ENCODE measurements at places on chromosomes 1 and 21.

GRCh38 chr1:156600733-156601121 lies 552 bp downstream of the GPATCH4 start:
- DNase-seq = peak; percentile 37

DNA sequence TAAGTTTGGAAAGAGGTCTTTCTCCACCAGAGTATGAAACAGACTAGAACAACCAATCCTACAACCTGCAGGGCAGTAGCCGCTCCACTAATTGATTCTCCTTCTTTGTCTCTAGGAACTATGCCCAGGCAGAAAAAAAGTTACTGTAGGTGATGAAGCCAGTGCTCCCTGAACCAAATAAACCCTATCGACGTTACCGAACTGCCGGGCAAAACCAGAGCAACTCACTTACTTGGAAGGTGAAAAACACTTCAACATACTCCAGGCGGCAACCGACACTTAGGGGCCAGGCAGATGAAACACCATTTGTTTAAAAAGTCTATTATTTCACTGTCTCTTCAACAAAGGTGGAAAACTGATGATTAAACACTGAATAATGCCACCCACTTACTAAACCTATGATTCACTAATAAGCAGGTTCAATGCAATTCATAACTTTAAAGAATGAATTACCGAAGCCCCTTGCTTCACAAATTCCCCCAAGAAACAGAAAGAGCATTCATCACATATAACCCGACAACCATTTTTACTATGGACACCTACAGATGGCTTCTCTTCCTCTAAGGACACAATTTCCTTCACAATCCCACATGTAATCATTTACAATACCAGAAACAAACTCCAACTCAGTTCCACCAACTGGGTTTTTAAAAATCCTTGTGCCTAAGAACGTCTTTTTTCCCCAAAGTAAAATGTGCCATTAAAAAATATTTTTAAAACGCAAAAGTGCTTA lies 1.6 kb downstream of the NRIP1 start:
- no peak for DNase-seq

- DNase-seq = no peak
Observed at GRCh38 chr21:41431788-41432548, 5.9 kb downstream of the MX1 start.

- no peak for DNase-seq
Observed at GRCh38 chr1:179781962-179782361, 38.9 kb downstream of the FAM163A start.

DNA sequence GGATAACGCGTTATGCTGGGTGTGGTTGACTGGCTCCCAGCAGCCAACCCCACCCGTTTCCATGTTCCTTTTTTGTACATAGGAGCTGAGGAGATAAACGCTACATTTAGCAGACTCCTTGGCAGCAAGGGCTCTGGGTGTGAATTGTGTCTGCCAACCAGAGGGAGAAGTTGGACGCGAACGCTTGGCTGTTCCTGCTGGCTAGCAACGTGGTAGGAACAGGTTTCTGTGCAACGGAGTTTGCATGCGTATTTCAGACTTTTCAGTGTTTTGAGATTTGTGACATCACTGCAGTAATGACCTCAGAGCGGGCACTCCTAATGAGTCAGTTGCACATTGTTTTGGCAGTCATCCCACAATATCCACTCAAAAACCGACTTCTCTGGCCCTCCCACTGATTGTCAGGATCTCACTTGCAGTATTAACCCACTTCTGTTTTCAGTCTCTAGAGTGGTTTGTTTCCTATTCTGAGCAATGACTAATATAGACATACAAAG lies 98.7 kb upstream of the RGS1 start:
- no peak for DNase-seq

DNA sequence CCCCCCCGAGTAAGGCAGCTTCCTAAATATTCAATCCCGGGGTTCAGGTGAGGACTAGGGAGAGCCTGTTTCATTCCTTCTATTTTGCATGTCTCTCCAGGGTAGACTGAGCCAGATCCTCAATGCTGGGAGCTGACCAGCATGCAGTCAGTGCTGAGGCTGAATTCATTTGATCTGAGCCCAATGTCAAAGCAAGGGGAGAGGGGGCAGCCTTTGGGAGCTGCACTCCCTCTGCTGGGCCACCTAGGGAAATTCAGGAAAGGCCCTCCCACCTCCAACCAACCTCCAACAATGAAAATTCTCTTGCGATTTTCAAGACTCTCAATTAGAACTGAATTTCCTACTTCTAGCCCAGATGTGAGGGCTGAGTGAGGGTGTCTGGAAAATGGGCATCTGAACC lies 371.2 kb downstream of the NPHP4 start:
- DNase-seq = peak; percentile 48

DNA sequence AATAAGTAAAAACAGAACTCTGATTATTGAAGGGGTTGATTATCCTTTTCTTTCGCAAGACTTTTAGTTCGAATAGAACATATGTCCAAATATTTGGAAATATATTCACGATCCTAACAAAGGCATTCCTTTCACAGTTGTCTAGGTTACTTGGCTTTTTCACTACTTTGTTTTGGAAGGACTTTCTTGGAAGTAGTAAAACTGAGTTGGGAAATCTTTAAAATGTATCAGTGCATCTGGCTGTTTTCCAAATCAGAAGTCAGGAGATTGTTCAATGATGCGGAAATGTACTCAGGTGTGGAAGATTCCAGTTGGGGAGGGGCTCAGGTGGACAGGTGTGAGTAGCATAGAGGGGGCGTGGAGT lies 67.1 kb downstream of the SH3BGR start:
- DNase-seq = no peak

DNA sequence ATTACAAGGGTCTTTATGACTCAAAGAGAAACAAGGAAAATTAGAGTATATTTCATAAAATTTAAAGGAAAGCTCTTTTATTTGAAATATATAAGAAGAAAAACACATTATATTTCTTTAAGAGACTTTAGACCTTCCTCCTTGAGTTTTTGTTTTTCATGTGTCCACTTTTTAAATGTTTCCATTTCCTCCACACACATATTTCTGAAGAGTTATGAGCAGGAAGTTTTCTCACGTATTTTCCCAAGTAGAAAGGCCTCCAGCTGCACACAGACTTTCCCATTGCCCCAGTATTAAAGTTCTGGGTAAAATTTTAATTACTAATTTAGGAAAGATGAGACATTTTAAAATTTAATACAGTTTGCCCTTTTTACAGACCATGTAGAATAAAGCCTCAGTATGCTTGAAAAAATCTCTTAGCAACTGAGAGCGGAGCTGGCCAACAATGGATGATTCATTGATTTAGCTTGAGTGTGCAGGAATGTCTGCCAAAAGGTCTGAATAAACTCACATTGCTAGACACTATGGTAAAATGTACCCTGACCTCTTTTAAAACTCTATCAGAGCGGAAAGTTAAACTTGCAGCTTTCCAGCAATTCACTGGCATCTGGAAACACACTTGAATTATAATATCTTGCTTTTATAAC lies 57.9 kb downstream of the DDAH1 start:
- DNase-seq = no peak

DNA sequence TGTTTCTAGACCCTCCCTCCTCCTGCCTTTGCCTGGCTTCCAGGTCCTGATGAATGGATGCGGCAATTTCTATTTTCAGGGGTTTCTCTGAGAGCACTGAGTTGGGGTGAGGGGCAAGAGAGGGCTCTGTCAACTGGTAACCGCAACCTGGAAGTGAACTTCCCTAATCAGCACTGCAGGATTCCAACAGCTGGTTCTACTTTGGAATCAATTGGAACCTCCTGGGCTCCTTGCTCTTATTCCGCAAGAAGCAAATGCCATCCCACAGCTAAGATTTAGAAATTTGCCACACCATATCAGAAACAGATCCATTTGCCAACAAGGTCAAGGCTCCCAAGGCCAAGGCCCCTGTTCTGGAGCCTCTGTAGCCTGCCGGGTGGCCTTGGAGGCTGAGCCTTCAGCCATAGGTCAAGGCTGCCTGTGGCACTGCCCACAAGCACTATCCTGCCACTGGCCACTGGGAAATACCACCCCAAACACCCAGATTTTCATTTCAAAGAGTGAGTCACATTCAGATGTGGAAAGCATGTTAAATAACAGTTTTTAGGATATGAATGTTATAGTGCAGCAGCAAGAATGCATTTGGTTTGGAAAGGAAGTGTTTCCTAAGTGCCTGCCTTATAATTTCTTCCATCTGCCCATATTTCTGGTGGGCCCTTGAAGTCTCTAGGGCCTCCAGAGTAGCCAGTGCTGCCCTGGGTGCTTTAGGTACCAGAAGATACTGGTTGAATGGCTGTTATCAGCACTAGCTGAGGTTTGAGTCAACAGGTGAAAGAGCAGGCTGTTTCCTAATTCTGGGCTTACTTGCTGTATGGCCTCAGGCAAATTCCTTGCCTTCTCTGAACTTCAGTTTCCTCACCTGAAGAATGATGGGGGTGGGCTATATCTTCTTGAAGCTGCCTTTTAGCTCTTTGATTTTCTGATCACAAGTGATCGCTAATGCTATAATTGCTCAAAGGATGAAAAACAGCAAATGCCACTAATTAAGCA lies 56.3 kb upstream of the JUN start:
- DNase-seq = no peak

DNA sequence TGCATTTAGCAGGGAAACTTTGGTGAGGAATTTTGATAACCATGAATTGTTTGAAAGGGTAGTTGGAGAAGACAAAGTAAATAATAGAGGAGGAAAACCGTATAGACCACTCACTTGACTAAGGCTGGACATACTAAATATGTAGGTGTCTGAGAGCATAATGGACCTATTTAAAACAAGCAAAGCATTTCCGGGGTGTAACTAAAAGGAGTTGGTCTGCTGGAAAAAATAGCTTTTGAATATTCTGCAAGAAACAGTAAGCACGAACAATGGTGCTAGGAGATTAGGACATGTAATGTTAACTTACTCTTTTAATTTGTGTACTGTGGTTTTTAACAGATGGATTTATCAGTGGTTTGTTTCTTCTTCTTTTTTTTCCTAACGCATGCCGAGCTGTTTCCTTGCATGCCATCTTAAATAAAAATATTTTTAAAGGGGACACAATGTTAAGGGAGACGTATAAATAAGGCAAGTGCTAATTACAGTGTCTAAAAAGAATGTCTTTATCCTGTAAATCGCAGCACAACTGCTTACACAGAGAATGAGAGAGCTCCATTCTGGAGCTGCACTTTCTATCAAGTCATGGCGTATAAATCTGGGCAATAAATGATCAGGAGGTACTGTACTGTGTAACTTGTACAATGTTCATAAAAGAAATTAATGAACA lies 492.1 kb downstream of the LMO4 start:
- no peak for DNase-seq

GRCh38 chr1:158121604-158122254 lies 59.0 kb upstream of the CD1D start:
- DNase-seq = peak; percentile 69

GRCh38 chr1:161730050-161730564 lies 8.8 kb downstream of the FCRLB start:
- DNase-seq = no peak

- no peak for DNase-seq
Observed at GRCh38 chr1:2481885-2482284, 5.8 kb downstream of the PLCH2 start.

- no peak for DNase-seq
Observed at GRCh38 chr21:46078978-46079351, 18.9 kb upstream of the COL6A2 start.

GRCh38 chr1:160581961-160582360 lies 2.7 kb upstream of the CD84 start:
- DNase-seq = no peak

DNA sequence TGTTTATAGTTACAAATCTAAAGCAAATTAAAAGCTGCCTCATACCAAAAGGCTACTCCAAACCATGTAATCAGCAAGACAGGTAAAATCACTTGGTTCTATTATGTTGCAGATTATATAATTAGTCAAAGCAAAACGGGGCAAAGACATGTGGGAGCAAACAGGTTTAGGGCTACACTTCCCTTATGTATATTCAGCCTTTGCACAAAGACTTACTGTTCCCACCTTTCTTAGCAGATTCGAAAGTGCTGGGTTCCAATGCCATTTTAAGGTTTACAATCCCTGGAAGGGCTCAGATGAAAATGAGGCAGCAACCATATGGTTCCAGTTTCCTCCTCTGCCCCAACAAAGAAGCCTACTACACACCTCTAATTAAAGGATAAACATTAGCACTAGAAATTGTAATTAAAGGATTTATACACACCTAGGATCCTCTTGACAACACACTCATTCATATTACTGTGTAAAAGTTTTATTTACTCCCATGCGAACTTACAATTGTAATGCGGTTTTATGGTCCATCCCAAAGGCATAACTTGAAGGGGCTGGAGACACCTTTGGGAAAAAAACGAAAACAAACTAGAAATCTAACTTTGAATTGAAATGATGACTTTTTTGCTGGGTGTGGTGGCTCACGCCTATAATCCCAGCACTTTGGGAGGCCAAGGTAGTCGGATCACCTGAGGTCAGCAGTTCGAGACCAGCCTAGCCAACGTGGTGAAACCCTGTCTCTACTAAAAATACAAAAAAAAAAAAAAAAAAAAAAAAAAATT lies 117.3 kb upstream of the PKN2 start:
- no peak for DNase-seq

DNA sequence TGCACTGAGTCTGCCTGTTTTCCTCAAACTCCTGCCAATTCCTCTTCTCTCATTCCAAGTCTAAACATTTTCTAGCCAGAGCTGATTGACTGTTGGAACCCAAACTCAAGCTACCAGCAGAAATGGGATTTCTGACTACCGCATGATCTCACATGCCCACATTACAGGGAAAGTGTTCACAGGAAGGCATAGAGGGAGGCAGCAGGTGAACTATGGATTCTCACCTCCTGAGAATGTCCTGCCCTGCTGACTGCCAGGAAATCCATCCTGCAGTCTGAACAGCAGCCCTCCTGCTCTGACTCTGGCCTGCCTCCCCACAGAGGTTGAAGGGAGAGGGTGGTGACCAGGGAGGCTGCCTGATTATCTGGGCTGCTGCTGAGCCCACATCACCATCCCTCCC lies 22.5 kb downstream of the IQGAP3 start:
- no peak for DNase-seq
